Stimulated activated CD4-positive, alpha-beta T cell treated with anti-CD3 and anti-CD28 coated beads, Interleukin-2, amount 100 ng/mL, for 48 hours (primary cell): ENCODE measurements at places on chromosomes 7 and 10.

DNA sequence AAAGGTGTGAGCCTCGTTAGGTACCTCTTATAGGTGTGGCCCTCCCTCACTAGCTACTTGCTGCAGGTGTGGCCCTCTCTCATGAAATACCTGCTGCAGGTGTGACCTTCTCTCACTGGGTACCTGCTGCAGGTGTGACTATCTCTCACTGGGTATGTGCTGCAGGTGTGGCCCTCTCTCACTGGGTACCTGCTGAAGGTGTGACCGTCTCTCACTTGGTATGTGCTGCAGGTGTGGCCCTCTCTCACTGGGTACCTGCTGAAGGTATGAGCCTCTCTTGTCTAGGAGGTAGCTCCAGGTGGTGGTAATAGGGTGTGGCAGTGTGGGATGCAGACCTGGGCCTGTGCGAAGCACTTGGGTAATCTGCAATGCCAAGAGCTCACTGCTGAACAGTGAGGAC is 170.7 kb upstream of the PLPP4 start:
- no peak for DNase-seq

DNA sequence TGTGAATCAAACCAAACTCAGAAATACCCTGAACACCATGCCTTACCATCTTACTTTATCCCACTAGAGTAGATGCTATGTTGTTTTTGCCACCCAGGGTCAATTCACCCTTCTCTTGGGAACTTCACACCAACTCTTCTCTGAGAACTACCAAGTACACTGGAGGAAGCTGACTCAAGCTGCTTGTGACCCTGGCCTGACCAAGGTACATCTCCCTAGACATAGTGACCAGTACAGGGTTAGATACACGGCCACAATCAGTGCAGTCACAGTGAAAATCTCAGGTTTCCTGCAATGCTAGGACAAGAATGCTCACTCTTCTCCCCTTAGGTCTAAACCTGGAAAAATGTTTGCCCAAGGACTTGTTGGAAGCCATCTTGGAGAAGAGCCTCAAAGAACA is 31.8 kb downstream of the EZH2 start:
- no peak for DNase-seq

GRCh38 chr10:68208424-68209042 is 23.4 kb downstream of the ATOH7 start:
- no peak for DNase-seq

GRCh38 chr10:80152820-80153219 is 20.3 kb downstream of the PLAC9 start:
- no peak for DNase-seq

GRCh38 chr10:98431016-98431415 is 15.7 kb downstream of the HPS1 start:
- DNase-seq = no peak

- DNase-seq = no peak
Measured at GRCh38 chr7:101882595-101883564, 65.5 kb downstream of the CUX1 start.

GRCh38 chr7:41063116-41063515 is 639.8 kb downstream of the INHBA start:
- DNase-seq = no peak

- DNase-seq = no peak
Measured at GRCh38 chr10:43931308-43931930, 282.7 kb upstream of the ZNF32 start.

- DNase-seq = no peak
Measured at GRCh38 chr10:28533186-28533564, 257 bp downstream of the WAC start.

DNA sequence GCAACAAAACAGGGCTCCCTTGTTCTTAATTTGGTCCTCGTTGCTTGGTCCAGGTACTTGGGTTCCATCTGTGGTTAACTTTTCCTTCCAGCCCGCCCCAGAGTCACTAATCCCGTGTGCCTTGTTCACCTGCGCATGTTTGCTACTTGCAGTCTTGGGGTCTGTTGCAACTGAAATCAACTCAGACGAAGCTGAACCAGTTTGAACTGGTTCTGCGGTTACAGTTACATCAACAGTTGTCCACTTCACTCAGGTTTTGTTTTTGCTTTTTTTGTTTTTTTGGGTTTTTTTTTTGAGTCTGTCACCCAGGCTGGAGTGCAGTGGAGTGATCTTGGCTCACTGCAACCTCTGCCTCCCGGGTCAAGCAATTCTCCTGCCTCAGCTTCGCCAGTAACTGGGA is 34.7 kb downstream of the TRRAP start:
- no peak for DNase-seq

DNA sequence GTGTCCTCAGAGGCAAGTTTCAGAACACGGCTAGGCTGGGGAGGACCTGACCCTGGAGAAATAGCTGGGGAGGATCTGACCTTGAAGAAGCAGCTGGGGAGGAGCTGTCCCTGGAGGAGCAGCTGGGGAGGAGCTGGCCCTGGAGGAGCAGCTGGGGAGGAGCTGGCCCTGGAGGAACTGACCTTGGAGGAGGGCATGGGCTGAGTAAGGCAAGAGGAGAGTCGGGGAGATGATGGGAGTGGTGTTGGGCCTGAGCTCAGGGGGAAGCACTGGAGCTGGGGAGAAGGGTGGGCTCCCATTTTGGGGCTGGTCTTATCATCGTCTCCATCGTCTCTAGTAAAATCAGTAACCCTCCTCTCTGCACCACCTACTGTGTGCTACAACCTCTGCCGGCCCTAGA is 179.8 kb upstream of the SHH start:
- no peak for DNase-seq

DNA sequence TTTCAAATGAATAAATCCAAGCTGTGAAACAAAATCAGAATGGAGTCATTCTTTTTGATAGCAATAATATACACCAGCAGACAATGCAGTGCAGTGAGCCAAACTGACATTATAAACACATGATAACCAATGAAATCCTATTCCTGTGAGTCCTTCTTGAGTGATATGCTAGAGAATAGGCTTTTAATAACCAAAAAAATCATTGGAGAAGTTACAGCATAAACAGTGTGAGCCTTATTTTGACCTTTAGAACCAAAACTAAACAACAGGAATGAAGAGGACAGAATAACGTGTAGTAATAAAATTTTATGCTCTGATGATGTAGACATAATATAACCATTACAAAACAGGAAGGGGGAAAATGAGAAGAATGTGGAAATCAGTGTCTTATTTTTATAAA is 8.7 kb downstream of the HUS1 start:
- no peak for DNase-seq

GRCh38 chr10:633279-634245 is 55.9 kb downstream of the DIP2C start:
- no peak for DNase-seq
